ENCODE measurements at places on chromosomes 3 and 15.
A peak's percentile ranks its signal among the peaks of the same experiment; 100 is the strongest.

- DNase-seq = no peak
Observed at GRCh38 chr15:68471541-68471940, 39.6 kb upstream of the ITGA11 start.

- DNase-seq = peak; percentile 19
Observed at GRCh38 chr15:66498501-66499386, 1.2 kb upstream of the SNAPC5 start.

DNA sequence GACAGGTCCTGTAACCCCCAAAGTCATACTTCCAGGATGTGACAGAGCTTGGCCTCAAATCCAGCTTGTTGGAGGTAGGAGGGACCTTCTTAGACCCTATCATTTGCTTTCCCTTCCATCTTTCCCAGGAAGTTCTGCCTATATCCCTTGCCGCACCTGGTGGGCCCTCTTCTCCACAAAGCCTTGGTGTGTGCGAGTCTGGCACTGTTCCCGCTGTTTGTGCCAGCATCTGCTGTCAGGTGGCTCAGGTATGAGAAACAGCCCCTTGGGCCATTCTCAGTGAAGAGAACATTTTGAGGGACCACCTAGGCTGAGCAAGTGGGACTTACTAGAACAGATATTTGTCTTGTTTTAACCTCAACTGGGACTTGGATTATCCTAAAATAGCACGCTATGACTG lies 1.3 kb downstream of the IL17RE start:
- no peak for DNase-seq

DNA sequence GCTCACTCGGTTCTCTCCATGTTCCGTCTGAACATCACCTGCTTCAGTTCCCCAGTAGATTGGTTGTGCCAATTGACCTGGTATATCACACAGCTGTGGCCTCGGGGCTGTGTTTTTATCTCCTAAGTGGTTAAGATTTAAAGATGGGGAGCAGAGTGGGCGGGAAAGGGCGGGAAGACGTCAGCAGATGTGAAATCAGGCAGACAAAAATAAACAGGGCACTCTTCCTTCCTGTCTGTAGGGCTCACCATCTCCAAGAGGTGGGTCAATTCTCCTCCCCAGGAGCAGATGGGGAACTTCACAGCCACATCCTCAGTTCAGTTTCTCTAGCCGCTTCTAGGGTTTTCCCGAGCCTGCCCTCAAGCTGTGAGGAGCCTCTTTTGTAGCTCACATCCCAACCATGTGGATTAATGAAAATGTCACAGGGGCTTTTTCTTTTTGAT lies 26.8 kb upstream of the LIMD1 start:
- no peak for DNase-seq

GRCh38 chr3:7506606-7507180 lies 645.8 kb downstream of the GRM7 start:
- DNase-seq = no peak

GRCh38 chr15:67927501-67928168 lies 87.8 kb upstream of the RNU6-1 start:
- DNase-seq = peak; percentile 91
